ENCODE measurements at places on chromosomes 11 and 22. TPM values are rescaled to one million over a fixed set of nuclear protein-coding genes. Genes with fewer than 3 reads are reported as not detected.

Gene MTNR1B
- total RNA-seq = not detected

Gene ST14
- total RNA-seq = 39.8 TPM

Gene GSTT2B
- 3.9 TPM for total RNA-seq

Gene MPEG1
- total RNA-seq = 3.2 TPM

Gene SCN2B
- total RNA-seq = 1.1 TPM

Gene PCSK7
- total RNA-seq = 38.5 TPM

Gene LRP4
- 10.8 TPM for total RNA-seq

Gene ZDHHC8
- 36.6 TPM for total RNA-seq

Gene MRGPRE
- total RNA-seq = 1.0 TPM

- no peak for DNase-seq
Observed at GRCh38 chr11:72244361-72245262, 636 bp upstream of the PHOX2A start.

DNA sequence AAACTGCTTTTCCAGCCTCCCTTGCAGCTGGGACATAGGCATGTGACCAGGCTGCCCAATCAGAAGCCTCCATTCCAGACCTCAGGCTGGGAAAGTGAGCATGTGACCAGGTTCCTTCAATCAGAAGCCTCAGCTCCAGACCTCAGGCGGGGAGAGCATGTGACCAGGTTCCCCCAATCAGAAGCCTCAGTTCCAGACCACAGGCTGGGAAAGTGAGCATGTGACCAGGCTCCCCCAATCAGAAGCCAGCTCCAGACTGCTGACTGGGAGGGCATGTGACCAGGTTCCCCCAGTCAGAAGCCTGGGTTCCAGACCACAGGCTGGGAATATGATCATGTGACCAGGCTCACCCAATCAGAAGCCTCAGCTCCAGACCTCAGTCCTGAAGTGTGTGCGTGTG, 11.7 kb upstream of the IL2RB start:
- no peak for DNase-seq

GRCh38 chr11:124643605-124644425, 21.2 kb downstream of the TBRG1 start:
- DNase-seq = no peak

GRCh38 chr22:19092725-19093124, 29.5 kb downstream of the DGCR2 start:
- DNase-seq = no peak

DNA sequence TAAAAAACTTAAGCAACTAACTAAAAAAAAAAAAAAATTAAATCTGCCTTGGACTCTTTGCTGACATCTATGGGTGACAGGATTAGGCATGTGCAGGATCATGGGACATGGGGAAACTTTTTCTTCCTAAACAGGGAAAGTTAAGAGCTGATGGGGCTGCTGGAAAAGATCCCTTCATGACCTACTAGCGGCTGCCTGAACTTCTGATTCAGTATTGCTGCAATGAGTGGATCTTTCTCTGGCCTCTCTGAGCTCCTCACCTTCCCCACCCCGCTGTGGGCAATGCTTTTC, 25.0 kb downstream of the OR5A2 start:
- DNase-seq = no peak

DNA sequence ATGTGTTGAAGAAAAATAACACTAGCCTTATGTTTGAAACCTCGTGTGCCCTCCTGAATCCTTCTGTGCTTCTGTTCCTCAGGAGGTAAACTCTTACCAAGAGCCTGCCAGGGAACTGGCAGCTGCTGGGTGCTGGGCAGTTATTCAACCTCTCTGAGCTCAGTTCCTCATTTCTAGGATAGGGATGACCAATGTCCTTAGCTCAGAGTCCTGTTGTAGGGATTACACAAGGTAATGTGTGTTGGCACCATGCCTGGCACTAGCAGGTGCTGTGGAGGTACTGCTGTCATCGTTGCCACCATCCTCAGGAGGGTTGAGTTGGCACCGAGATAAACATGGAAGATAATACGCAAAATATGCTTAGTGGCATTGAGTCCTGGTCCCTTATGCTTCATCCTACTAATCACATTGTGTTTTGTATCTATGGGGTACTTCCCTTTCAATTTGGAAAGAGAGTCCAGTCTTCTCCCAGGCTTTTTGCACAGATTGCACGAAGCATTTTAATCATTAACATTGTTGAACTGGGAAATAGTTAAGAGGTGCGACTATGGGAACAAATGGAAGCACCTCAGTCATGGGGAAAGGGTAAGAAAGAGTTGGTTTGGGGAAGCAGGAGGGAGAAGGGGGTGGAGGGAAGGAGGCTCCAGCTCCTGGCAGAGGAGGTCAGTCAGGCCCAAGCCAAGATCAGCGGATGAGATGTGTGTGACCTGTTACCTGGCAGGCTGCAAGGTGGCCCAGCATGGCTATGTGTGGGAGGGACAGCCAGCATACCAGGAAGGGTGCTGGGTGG, 56.7 kb downstream of the CABIN1 start:
- no peak for DNase-seq

GRCh38 chr11:134032501-134033091, 36.3 kb upstream of the JAM3 start:
- DNase-seq = no peak

DNA sequence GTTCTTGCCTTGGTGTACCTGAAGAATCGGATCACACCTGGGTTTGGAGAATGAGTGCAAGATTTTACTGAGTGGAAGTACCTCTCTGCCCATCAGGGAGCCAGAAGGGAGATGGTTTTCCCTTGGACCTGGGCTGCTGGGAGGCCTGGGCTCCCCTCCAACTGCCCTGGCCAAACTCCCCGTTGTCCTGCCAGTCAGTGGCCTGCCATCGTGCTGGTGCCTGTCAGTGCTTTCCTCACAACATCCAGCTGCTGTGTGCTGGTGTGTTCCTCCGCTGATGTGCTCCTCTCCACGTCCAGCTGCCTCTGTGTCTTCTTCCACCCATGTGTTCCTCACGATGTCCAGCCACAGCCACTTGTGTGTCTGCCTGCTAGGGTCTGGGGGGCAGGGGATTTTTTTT, 87.9 kb upstream of the CLPB start:
- no peak for DNase-seq

GRCh38 chr22:45308957-45309421, 745 bp upstream of the FAM118A start:
- no peak for DNase-seq

DNA sequence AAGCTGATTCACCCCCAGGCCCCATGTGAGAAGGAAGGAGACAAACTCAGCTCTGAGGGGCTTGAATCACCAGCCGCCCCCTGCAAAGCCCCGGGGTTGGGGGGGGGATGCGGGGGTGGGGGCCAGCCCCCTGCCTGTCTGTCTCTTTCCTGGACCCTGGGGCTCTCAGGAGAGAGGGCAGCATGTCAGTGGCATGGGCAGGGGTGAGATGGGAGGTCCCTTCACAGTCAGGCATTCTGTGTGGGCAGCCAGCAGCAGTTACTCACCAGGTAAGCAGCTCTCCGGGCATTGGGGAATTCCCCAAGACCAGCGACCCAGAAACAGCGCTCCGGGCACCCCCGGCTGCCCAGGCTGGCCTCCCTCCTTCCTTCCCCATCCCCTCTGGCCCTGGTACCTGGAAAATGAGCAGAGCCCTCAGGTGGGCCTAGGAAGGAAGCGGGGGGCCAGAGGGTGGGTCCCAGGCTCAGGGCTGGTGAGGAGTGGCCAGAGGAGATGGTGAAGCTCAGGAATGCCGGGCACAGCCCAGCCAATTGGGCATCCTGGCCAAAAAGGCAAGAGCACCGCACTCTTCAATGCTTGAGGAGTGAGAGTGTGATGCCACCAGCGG, 4.2 kb upstream of the LIF start:
- DNase-seq = no peak

GRCh38 chr11:997907-998306, 38.6 kb downstream of the MUC6 start:
- DNase-seq = no peak

- no peak for DNase-seq
Observed at GRCh38 chr11:113261709-113262475, 52.5 kb upstream of the TTC12 start.

DNA sequence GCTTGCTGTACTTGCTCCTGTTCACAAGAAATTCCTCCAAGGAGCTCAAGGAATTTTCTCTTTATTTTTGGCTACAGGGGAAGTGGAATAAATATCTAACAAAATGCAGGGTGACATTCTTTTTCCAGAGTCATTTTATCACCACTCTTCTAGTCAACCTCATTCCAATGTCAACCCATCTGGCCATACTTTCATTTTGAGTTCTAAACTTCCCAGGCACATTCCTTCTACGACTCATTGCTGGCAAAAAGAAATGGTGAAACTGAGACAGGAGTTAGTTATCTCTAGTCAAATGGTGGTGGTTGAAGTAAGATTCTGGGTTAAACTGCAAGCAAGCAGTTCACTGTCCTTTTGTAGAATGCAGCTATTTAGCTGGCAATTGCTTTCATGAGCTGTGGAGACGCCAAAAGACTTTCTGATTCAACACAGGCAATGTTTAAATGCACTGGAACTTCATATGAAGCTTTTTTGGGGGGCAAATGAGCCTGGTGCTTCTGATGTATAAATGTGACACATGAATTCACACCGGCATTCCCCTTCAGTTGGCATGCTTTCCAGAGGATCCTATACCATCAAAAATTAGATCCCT, 304.6 kb downstream of the CADM1 start:
- DNase-seq = no peak

DNA sequence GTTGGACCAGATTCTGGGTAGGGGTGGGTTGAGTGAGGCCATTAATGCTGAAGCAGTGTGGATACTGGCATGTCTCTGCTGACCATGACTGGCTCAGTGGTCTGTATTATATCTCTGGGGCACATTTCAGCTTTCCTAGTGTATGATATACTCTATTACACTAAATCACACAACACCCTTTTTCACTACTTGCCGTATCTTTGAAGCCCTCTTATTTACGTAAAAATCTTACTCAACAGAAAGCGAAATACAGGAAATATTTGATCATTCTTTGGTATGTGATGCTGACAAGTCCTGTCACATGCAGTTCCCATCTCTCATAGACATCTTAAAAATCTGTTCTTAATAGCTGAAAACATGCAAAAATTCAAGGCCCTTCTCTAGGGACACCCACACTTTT, 40.3 kb downstream of the OR5B17 start:
- no peak for DNase-seq
